ENCODE measurements at places on chromosomes 11 and 22.

- DNase-seq: no peak
These were observed 32.5 kb upstream of the OR6M1 start for GRCh38 chr11:123838659-123839058.

- DNase-seq: no peak
These were observed 33.3 kb downstream of the ME3 start for GRCh38 chr11:86639137-86639536.

- DNase-seq: no peak
These were observed 936 bp downstream of the IL17REL start for GRCh38 chr22:50011447-50012210.

DNA sequence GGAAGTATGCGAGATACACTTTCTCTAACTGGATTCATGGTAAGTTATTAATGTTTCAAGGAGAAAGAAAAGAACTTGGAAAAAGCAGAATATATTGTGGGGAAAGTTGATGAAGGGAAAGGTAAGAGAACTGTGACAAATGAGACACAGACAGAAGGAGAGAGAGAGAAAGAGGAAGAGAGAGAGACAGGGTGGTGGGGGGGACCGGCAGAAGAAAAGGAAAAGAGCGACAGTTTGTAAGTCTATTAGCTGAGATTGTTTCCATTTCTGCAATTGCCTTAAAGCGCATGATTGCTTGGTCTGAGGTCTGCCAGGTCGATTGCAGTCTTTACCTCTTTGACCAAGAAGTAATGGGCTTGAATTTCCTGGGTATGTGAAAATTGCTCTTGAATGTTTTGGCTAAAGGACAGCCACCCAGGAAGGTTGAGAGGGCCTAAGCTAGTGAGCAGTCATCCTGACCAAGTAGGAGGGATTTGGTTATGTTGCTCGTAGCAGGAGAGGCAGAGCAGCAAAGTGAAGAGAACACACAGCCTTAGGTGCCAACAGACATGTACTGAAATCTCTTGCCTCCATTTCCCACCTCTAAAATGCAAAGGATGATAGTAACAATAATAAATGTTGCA, 23.6 kb upstream of the TMA7B start:
- no peak for DNase-seq

- no peak for DNase-seq
These were observed 18.1 kb upstream of the MRTFA start for GRCh38 chr22:40654522-40655167.

GRCh38 chr22:35903571-35904335, 124.9 kb downstream of the RBFOX2 start:
- no peak for DNase-seq

GRCh38 chr11:74696939-74697675, 34.1 kb downstream of the CHRDL2 start:
- no peak for DNase-seq

- DNase-seq: peak; percentile 43
These were observed 25.8 kb downstream of the TNRC6B start for GRCh38 chr22:40203572-40203971.

GRCh38 chr11:108199446-108200321, 22.8 kb downstream of the NPAT start:
- peak; percentile 26 for DNase-seq

DNA sequence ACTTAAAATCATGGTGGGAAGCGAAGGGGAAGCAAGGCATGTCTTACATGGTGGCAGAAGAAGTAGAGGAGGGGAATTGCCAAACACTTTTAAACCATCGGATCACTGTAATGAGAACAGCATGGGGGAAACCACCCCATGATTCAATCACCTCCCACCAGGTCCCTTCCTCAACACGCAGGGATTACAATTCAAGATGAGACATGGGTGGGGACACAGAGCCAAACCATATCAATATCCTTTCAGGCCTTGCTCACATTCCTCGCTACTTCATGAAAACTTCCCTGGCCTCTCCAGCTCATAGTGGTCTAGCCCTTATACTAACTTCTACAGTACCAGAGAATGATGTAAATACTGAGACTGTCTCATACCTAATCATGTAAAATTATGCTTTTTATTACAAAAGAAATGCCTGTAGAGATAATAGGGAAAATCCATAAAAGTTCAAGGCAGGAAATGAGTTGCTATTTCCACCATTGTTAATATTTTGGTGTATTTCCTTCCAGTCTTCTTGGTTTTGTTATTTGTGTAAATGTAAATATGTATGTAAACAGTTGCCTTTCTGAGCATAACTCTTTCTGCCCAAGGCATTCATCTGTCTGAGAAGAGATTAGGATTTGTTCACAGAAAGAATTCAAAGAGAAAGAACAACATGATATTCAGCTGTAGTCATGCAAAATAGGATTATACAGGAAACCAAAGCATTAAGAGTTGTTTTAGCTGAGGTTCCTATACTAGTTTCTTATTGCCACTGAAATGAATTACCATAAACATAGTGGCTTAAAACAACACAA, 104.3 kb upstream of the LDLRAD3 start:
- no peak for DNase-seq

DNA sequence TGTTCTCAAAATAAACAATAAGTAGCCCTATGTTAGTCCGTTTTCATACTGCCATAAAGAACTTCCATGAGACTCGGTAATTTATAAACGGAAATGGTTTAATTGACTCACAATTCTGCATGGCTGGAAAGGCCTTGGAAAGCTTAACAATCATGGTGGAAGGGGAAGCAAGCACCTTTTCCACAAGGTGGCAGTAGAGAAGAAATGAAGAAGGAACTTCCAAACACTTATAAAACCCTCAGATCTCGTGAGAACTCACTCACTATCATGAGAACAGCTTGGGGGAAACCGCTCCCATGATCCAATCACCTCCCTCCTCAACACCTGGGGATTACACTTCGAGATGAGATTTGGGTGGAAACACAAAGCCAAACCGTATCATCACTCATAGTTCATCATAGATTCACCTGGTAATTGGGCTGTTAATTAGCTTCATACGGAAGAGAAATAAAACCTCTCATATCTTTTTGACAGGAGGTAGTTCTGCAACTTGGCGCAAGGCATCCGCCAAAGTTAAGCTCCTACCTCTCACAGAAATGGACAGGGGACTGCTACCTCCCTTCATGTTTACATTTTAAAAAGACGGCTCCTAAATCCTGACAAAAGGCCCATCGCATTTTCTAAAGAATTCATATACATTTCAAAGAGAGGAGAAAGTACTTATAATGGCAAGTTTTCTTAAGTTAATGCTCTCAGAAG, 49.0 kb downstream of the MUC15 start:
- no peak for DNase-seq

DNA sequence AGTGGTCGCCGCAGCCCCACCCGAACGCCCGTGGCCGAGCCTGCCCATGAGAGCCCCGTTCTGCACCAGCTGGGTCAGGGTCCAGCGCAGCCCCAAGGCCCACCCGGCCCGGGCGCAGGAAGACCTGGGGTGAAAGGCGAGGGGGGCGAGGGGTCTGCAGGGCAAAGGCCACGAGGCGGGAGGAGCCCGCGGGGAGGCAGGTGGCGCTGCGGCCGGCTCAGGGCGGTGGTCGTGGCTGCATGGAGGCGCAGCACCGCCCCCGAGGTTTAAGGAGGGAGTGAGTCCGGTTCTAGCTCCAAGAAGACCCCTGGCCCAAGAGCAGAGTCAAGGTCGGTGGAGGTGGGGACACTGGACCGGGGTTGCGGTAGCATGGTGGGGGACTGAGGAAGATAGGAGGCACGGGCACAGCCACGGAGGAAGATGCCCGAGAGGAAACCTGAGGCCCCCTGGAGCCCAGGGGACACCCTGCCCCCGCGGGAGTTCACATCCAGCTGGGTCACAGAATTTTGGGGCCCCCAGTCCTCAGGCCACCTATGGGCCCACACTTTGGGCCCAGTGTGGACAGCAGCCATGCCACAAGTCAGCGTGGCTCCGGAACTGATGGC, 514 bp upstream of the HDAC10 start:
- no peak for DNase-seq

DNA sequence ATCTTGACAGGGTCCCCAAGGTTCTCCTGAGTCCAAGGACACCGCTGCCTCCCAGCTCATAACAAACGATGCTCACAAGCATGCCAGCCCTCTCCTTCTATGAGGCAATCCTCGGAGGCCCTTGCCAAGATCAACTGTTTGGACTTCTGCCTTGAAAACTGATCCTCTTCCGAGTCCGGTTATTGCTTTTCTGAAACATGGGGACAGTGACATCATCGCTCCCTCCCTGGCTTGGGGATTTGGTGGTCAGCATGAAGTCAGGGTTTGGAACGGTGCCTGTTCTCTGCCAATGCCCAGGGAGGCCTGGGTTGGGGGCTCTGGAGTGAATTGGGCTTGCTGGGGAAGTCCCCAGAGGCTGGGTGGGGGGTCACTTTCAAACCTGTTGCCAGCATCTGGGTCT, 149.3 kb downstream of the FBXO7 start:
- no peak for DNase-seq

DNA sequence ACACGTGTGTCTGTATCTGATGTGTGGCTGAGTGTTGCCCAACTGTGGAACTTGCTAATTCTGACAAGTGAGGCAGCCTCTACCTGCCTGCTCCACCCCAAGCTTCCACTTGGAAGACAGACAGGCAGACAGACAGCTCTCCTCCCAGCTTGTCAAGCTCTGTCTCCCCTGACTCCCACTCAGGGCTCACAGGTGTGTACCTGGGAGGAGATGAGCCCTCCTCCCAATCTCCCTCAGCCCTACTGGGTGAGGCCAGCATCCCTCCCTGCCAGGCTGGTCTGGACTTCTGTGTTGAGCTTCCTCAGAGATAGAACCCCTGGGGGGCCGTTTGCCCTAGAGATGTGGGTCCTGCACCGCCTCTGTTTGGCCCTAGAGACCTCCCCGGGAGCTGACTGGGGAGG, 1.0 kb upstream of the CHRM1 start:
- DNase-seq: no peak

DNA sequence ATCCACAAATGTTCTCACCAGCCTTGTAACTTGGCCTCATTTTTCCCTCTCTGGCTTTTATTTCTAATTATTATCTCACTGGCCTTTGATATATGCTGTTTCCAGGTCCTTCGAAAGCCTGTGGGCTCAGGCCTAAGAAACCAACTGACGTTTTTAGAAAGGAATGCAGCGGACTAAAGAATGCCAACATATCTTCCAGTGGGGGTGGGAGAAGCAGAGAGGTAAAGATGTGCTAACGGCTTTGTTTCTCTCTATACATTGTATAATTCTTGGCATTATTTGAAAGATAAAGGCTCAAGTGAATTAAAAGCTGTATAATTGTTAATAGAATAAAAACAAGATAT, 28.2 kb downstream of the OR6Q1 start:
- DNase-seq: no peak

DNA sequence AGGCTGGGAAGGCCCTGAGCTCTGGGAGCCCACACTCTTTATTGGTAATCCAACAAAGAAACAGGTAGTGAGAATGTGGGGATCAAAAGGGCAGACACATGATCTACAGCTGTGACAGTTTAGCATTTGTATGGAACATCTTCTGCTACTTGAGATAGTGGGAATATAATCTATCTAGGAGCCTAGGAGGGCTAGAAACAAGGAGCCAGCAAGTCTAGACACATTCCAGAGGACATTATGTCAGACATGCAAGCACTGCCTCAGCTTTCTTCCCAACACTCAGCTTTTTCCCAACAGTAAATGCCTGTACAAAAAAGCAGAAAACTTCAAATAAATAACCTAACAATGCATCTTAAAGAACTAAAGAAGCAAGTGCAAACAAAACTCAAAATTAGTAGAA, 1150.6 kb upstream of the RAG2 start:
- no peak for DNase-seq

- DNase-seq: no peak
These were observed 16.0 kb downstream of the CELF1 start for GRCh38 chr11:47536915-47537314.

GRCh38 chr11:61754534-61755482, 2.4 kb downstream of the MYRF start:
- DNase-seq: no peak

DNA sequence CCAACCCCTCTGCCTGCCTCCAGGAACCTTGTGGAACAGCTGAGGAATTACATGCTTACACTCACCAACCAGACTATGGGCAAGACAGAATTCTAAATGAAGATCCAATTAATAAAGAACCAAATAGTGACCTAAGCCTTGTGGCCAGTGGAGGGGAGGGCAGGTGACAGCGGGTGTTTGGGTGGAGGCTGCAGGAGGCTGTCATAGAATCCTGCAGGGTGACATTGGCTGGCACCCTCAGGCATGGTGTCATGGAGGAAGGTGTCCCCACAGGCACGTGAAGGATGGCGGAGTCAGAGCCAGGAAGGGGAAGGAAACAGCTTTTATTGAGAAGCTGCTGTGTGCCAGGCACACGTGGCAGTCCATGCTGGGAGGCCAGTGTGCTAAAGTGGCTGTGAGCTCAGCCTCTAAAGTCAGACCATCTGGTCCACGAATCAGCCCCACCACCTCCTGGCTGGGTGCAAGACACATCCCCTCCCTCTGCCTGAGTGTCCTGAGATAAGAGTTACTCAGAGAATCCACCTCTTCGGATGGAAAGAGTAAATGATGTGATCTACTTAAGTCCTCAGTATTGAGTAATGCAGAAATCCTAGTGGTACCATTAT, 8.7 kb downstream of the MYO18B start:
- DNase-seq: no peak

DNA sequence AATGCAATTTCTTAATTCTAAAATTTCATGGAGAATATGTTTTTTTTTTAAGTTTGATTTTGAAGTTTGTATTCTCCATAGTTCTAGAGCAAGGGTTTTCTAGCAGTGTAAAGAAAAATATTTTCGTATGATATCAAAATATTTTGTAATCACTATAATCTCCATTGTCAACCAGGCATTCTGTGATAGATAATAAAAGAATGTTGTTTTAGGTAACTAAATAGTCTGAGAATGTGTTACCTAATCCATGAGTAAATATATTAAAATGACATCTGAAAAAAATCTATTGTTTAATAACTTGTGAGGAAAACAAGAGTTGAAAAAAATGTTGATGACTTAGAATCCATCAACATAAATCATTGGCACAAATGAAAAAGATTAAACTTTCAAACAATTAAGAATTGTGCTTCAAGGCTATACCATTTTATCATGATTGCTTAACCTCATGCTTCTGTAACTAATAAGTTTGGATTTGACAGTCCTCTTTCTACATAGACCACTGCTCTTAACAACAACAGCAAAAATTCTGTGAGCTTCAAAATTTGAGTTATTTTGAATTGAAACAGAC, 2211.8 kb downstream of the LRRC4C start:
- DNase-seq: no peak

GRCh38 chr11:64659417-64660144, 63.4 kb downstream of the NRXN2 start:
- no peak for DNase-seq

GRCh38 chr11:65932558-65932919, 12.7 kb upstream of the TSGA10IP start:
- no peak for DNase-seq

GRCh38 chr11:12411806-12412727, 34.7 kb downstream of the PARVA start:
- peak; percentile 31 for DNase-seq

- DNase-seq: no peak
These were observed 29.0 kb upstream of the FBLN1 start for GRCh38 chr22:45473626-45474237.
